HS-27A (cell line): ENCODE measurements at places on chromosomes 6 and 20.

GRCh38 chr6:137000825-137001224 is 43.9 kb downstream of the IL20RA start:
- no peak for DNase-seq

DNA sequence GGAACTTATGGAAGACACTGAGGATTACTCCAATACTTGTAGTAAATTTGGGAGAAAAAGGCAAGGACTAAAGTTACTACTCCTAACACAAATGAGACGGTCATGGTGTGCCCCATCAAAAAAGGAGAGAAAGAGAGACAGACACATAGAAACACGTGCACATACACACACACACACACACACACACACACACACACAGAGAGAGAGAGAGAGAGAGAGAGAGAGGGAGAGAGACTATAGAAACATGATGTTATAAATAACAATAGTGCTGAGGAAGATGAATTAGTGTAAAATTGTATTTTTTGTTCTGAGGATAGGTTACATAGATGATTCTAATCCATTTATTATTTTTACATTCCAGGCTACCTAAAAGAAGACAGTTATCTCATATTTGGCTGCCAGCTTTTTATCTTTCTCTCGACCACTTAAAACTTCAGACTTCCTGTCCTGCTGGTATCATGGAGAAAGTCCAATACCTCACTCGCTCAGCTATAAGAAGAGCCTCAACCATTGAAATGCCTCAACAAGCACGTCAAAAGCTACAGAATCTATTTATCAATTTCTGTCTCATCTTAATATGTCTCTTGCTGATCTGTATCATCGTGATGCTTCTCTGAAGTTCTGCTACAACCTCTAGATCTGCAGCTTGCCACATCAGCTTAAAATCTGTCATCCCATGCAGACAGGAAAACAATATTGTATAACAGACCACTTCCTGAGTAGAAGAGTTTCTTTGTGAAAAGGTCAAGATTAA is 10.5 kb downstream of the PLN start:
- no peak for DNase-seq

GRCh38 chr20:1437235-1437904 is 29.3 kb downstream of the NSFL1C start:
- DNase-seq, result no peak

DNA sequence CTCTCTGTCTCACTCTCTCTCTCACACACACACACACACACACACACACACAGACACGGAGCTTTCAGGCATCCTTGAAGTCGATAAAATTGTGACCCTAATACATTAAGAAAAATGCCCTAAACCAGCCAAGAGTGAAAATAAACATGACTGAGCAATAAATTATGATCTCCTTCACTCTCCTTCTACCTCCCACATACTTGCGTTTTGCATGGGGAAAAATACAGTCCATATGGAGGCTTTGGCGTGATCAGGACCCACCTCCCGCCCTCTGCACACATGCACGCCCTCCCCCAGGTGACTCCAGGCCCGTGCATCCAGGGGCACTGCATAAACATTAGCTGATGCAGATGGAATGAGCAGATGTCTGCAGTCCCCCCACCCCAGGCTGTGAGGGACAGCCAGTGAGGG is 114.2 kb upstream of the JARID2 start:
- no peak for DNase-seq

- DNase-seq, result no peak
These were observed 21.1 kb downstream of the CHMP4B start for GRCh38 chr20:33832103-33832804.

DNA sequence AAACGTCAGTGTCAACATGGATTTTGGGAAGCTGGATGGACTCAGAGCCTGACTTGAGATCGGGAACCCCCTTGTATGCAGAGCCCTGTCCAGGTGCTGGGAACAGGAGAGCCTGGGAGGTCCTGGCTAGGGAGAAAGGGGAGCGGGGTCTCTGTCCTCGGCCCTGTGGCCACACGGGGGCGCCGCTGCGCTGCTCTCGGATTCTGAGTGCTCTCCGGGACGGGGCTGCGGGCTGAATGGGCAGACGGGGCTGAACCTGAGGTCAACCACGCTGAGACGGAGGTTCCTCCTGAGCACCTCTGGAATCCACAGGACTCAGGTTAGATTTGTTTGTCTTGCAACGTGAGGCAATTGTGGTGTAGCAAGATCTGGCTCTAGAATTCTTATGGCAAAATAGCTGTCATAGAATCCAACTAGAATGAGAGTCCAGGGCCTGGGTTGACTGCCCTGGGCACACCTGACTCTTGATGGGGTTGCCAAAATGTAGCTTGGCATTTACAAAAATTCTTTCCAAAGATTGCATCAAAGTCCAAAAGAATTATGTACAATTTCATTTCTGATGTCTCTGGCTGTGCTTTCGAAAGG is 20.6 kb upstream of the HLA-F start:
- DNase-seq, result no peak

DNA sequence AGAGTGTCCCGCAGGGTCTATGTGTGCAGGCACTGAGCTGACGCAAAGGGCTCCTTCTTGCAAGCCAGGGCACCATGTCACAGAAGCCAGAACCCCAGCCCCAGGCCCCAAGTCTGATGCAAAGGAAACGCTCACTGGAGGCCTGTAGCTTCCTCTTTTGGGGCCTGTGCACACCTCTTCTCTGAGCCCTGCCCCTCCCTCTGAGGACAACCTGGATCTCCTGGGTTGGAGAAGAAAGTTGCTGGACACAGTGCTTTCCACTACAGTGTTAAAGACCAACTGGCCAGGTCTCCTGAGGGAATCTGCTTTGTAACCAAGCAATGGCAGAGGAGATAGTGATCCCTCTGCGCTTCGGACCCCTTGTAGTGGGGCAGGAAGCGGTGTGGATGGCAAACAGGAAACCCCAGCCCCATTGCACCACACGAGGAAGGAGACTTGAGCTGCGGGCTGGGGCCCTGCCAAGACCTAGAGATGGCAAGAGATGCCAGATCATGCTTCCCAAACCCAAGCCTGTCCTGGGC is 90.0 kb downstream of the PRND start:
- DNase-seq, result no peak

DNA sequence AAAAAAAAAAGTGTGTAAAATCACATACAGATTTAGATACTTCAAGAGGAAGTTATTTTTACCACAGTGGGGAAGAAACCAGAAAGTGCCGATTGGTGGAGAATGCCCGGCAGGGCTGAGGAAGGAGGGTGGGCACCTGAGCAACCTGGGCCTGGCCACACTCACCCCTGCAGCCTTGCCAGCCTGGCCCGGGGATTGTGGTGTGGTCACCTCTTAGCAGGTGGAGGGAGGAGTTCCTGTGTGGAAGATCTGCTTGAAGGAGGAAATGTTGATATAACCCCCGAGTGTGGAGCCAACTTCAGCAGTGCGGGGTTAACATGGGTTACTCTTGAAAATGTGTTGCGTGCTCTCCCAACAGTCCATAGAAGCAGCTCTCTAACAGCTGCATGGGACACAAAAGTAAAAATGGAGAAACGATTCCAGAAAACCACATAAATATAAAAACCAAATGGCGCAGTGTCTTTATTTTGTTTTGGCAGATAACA is 14.7 kb downstream of the UST start:
- DNase-seq, result no peak

DNA sequence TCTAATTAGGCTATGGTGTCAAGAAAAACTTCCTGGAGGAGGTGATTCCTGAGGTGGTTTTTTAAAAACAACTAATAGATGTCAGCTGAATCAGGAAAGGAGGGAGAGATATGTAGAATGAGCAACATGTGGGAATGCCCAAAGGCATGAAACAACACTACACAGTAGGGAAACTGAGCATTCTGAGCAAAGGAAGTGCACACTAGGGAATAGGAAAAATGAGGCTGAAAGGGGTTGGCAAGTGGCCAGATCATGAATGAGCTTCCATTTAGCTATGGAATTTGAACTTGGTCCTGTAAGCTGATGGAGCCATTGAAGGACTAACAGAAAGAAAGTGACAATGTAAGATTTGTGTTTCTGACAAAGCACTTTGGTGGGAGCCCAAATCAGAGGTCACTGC is 16.9 kb upstream of the SLC35F1 start:
- DNase-seq, result no peak

DNA sequence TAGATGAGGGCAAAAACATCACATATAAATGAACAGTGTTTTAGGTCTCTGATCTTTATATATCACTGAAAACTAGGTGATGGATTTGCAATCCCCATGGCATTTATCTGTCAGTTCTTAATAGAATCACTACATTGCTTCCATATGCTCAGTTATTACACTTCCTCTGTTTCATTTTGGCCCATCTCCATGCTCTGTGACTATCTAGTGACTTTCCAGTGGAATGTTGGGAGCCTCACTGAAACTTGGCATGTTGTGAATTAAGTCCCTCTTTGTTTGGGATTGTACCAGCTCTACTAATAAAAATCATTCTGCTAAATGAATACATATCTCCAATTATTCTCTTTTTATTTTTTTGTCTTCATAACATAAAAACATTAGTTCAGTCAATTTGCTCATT is 226.1 kb upstream of the CEP162 start:
- DNase-seq, result no peak

DNA sequence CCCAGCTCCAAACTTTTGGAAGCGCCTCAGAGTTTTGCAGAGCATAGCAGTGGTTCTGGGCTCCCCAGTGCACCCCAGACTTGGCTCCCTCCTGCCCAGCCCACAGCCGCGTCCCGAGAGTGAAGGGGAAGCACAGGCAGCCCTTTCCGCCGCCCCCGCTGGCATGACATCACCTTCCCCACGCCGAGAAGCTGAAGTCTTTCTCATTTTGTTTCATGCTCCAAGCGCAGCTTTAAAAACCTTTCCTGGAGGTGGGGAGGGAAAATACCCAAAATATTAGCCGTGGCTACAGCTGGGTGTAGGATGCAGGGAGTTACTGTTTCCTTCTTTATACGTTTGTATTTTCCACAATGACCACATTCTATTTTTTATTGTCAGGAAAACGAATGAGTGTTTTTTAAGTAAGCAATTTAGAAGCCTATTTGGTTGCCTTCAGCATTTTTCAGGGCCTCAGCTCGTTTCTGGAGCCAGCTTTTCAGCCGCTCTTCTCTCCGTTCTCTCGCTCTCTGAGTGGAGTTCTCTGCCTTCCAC is 72.9 kb downstream of the SNX5 start:
- no peak for DNase-seq

GRCh38 chr20:45630371-45630770 is 713 bp downstream of the WFDC9 start:
- DNase-seq, result no peak

DNA sequence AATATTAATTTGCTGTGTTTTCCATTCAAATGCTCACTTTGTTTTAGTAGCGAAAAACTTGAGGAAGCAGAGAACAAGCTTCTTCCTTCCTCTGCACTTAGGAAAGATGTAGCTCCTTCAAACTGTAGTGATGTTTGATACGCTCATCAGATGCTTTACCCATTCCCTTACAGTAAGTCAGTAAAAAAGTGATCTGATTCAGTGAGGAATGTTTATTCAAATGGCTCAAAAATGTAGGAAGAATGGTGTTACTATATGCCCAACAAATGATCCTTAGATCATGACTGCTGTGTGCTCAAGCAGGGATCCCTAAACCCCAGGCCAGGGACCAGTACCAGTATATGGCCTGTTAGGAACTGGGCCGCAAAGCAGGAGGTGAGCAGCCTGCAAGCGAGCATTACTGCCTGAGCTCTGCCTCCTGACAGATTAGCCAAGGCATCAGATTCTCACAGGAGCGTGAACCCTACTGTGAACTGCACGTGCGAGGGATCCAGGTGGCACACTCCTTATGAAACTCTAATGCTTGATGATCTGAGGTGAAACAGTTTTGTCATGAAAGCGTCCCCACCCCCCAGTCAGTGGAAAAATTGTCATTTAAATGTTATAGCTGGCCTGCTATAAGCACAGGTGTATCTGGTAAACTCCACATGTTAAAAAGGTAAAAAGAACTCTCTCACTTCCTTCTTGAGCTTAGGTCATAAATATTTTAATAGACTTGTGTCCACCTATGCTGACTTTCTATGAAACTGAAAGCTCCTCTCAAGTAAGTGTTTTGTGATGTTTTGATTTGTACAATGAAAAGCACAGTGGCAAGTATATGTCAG is 187.2 kb downstream of the FOXC1 start:
- no peak for DNase-seq

GRCh38 chr6:146895101-146895771 is 296.5 kb downstream of the ADGB start:
- no peak for DNase-seq

DNA sequence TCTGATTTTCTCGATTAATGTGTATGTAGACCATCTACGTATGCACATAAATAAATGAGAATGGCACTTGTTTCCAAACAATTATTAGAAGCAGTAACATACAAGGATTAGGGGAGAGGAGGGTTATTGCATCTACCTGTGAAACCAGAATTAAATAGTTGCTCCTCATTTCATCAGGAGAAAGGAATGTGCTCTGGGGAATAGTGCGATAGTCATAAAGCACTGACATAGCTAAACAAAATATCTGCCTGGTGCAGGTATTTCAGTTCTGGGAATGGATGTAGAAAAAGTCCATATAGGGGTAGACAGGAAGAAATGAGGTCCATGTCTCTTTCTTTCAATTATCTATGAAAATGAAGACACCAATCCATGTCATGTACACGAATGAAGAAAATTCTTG is 1.6 kb upstream of the ID4 start:
- no peak for DNase-seq

DNA sequence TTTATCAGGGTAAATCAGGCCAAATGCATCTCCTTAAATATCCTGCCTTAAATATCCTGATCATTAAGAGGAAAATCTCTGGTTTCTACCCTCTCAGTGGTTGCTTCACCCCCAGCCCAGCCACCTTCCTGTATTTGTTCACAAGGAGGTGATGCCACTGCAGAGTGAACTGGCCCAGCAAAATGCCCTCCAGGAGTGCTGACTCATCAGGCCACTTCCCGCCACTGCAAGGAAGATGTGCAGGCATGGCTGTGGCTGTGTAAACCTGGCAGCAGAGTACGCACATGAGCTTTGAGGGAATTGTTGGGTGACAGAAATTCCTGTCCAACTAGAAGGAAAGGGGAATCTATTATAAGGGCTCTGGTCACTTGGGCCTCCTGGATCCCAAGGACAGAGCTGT is 13.8 kb downstream of the NQO2 start:
- DNase-seq, result no peak

- DNase-seq, result no peak
These were observed 4.4 kb downstream of the ZNF335 start for GRCh38 chr20:45967551-45968080.

DNA sequence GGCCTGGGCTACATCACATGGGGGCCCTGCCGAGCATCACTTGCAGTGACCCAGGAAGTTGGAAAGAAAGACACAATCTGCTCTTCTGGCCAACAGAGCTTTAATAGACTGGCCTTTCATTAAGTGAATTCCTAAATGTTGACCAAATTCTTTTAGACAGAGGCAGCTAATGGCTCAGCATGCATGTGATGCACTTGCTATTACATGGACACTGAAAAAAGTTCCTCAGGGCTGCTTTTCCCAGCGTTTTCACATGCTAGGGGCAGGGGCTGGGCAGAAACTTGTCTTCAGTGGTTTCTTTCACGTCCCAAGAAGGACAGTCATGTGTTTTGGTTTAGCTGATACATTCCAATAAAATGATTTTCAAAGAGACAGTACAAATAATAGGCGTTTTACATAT is 651.0 kb upstream of the SLC35B3 start:
- peak; percentile 4 for DNase-seq
